ENCODE measurements at places on chromosomes 12 and 14.
A peak's percentile ranks its signal among the peaks of the same experiment; 100 is the strongest.

DNA sequence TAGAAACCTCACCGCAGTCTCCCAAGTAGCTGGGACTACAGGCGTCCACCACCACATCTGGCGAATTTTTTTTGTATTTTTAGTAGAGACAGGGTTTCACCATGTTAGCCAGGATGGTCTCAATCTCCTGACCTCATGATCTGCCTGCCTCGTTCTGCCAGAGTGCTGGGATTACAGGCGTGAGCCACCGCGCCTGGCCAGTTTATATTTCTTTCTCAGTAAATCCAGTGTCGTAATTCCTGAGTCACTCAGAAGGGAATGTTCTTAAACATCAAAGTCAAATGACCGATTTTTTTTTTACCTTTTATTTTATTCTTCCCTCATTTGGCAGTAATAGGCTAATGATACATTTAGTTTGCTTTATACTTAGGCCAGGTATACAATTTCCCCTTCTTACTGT lies 80.5 kb downstream of the FBXO33 start:
- no peak for DNase-seq

- DNase-seq, result no peak
Observed at GRCh38 chr12:124020514-124020949, 47.5 kb downstream of the ZNF664 start.

- peak; percentile 63 for DNase-seq
Observed at GRCh38 chr12:76024942-76025600, 6.5 kb downstream of the PHLDA1 start.

GRCh38 chr12:75460204-75460603 lies 20.4 kb upstream of the GLIPR1 start:
- DNase-seq, result no peak

GRCh38 chr14:55410876-55411275 lies 754 bp downstream of the ATG14 start:
- no peak for DNase-seq

DNA sequence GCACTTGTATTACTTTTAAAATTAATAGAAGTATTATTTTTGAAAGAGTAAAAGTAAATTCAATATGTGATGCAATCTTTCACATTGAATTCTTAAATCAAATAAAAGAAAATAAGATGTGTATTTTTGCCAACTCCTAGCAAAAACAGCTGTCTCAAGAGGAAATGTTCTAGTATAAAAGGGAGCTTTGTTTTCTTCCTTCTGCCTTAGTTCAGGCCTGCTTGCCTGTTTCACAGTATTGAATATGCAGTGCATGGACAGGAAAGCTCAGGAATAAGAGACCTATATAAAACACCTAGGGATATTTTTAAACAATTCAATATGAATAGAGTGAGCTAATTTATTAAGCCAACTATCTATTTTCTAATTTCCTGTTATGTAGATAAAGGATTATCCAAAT lies 294.8 kb upstream of the G2E3 start:
- no peak for DNase-seq

DNA sequence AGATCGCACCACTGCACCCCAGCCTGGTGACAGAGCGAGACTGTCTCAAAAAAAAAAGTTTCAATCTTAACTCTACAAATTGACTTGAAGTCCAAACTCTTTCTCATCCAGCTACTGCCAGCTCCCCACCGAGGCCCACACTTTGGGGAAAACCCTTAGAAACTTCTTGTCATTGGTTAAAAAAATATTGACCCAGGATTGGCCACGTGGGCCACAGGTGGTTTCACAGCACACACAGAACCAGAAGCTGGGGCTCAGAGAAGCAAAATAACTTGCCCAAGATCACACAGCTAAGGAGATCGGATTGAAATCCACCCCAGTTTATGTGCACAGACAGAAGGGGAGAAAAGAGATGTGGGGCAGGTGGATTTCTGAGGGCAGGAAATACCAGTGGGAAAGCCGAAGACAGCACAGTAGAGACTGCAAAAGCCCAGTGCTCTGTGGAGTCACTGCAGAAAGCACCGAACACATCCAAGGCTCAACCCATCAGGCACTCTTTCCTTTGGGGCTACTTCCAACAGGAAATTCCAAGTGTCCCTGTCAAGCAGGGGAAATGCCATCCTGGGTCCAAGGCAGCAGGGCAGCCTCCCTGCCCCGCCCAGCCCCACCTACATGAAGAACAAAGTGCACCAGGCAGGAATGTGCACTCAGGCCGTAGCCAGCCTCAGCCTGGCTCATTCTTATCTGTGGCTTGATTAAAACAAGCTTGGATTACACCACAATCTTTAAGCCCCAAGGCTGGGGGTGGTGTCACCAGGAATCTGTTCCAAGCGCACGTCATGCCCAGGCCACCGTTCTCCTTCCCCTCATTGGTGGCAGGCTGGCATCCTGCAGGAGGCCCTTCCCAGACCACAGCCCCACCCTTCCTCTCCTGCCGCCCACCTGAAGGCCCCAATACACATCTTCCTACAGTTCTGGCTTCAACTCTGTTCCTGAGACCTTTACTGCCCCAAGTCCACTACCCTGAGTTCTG lies 72.5 kb downstream of the ITPK1 start:
- no peak for DNase-seq
